ENCODE measurements at places on chromosomes 4 and X. TPM values are rescaled to one million over a fixed set of nuclear protein-coding genes. Genes with fewer than 3 reads are reported as not detected.

The SMR3B gene
- total RNA-seq = not detected

The GUCY1A1 gene
- total RNA-seq = 0.27 TPM

The TMPRSS11B gene
- not detected for total RNA-seq

The NAA11 gene
- not detected for total RNA-seq

The GAGE12D gene
- total RNA-seq = not detected

The MAGEE2 gene
- total RNA-seq = not detected

The SERTM2 gene
- total RNA-seq = not detected

The PLAC8 gene
- total RNA-seq = 0.09 TPM

The REELD1 gene
- not detected for total RNA-seq

The CSTF2 gene
- 20.0 TPM for total RNA-seq

The NEUROG2 gene
- not detected for total RNA-seq

The H2BW2 gene
- total RNA-seq = not detected

The ODAPH gene
- total RNA-seq = not detected

The CXCL10 gene
- total RNA-seq = 0.09 TPM

The PKD2 gene
- total RNA-seq = 35.6 TPM

The BDH2 gene
- 39.2 TPM for total RNA-seq

The TMEM154 gene
- total RNA-seq = 3.9 TPM

The PCGF3 gene
- total RNA-seq = 46.2 TPM

The ZNF674 gene
- 5.2 TPM for total RNA-seq

The APLN gene
- 92.7 TPM for total RNA-seq

The TMEM271 gene
- total RNA-seq = not detected

The CSAG2 gene
- total RNA-seq = not detected

The SLC9B1 gene
- 0.47 TPM for total RNA-seq

The CCDC149 gene
- 11.6 TPM for total RNA-seq

The MUC7 gene
- not detected for total RNA-seq

The LNX1 gene
- 1.0 TPM for total RNA-seq

The BEX3 gene
- total RNA-seq = 301 TPM

The DUSP9 gene
- total RNA-seq = under 0.01 TPM

The MTNR1A gene
- total RNA-seq = not detected

The ABCG2 gene
- 1.7 TPM for total RNA-seq

The MSX1 gene
- 3.5 TPM for total RNA-seq

The MID1 gene
- 12.9 TPM for total RNA-seq

The CRLF2 gene
- total RNA-seq = not detected

The ADGRG2 gene
- 0.09 TPM for total RNA-seq

The NLRP2B gene
- under 0.01 TPM for total RNA-seq

The UGT2B7 gene
- total RNA-seq = not detected

The SLC9B2 gene
- 22.1 TPM for total RNA-seq

The USP26 gene
- not detected for total RNA-seq

The RAB40AL gene
- total RNA-seq = 0.36 TPM

The SPIN2A gene
- 0.19 TPM for total RNA-seq

The CISD2 gene
- 43.9 TPM for total RNA-seq

The PCDH11X gene
- total RNA-seq = not detected

The INTS6L gene
- total RNA-seq = 2.9 TPM

The GAGE2A gene
- total RNA-seq = not detected

The LIMCH1 gene
- 17.9 TPM for total RNA-seq

The PCDH10 gene
- total RNA-seq = 15.1 TPM

The SUPT20HL1 gene
- total RNA-seq = not detected

The GUCY1B1 gene
- 2.2 TPM for total RNA-seq

The IBSP gene
- total RNA-seq = not detected

The MORF4L2 gene
- total RNA-seq = 466 TPM

The CD40LG gene
- total RNA-seq = not detected

The FGG gene
- total RNA-seq = not detected

The RNF175 gene
- not detected for total RNA-seq
